ENCODE measurements at places on chromosomes 12 and 14.

DNA sequence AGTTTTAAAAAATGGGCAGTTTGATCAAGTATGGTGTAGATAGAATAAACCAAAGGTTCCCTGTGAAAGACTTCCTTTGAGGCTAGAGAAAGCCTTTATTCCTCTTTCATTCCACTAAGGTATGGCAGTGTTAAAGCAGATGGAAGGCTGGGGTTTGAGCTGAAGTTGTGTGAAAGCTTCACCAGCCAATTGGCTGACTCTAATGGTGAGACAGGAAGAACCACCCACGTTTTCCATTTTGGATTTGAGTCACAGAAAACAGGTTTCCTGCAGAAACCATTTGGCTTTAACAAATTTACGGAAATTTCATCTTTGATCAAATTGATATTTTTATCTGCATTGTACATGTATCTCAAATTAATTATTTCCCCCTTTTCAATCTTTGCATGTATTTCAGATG, 455.0 kb downstream of the PCNX1 start:
- DNase-seq = no peak

GRCh38 chr12:89319606-89320005, 32.7 kb downstream of the DUSP6 start:
- DNase-seq = no peak

GRCh38 chr12:12934556-12934955, 17.4 kb downstream of the GPRC5D start:
- no peak for DNase-seq

DNA sequence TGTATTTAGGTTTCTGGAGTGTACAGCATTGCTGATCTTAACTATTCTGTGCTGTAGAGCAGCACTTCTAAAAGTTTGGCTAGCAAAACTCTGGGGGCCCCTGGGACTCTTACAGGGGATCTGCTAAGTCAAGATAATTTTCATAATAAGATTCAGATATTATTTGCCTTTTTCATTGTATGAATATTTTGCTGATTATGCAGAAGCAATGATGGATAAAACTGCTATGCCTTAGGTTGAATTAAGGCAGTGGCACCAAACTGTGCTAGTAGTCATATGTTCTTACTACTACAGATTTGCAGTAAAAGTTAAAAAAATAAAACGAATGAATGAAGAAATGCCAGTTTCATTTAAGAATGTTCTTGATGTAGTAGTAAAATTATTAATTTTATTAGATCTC, 160.1 kb downstream of the PDZRN4 start:
- no peak for DNase-seq

GRCh38 chr12:83859021-83859420, 1053.6 kb downstream of the SLC6A15 start:
- no peak for DNase-seq

GRCh38 chr14:21912367-21912766, 238.7 kb upstream of the OR4E1 start:
- DNase-seq = no peak

DNA sequence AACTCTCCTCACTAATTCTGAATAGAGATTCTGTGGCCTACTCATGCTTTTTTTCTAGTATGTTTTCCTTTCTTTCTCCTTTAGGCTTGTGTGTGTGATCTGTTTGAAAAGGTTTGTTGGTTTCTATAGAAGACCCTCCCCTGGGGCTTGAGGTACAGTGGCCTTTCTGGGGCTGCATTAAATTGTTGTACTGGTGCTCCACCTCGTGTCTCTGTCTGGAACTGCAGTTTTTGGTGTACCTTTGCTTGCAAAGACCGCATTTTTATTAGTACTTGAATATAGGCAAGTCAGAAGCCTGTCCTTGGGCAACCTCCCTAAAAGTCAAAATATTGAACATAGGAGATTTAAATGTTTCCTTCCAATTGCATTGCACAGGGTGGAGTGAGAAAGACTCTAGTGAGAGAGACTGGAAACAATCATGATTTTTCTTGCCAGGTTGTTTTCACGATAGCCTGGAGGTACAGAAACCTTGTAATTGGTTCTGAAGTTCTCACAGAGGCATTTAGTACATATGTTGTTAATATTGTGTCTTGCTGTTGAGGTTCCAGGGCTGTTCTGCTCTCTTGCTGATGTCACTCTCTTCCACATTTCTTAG, 39.0 kb downstream of the SLCO1B1 start:
- no peak for DNase-seq

DNA sequence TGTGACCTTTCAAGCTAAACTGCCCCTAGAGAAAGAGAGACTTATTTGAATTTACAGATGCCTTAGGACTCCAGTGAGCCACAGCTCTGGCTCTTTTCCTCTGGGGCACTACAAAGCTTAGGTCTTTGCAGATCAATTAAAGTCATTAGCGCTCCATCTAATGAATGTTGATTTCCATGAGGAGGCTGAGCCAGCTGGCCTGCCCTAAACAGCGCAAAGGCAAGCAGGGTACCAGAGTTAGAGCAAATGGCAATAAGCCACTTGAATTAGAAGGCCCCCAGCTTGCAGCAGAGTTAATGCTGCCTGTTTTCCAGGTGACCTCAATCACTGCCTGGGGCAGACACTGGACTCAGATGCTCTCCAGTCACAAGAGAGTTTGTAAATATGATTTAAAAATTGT, 695.3 kb downstream of the DIO2 start:
- no peak for DNase-seq

GRCh38 chr14:71687166-71687831, 244.9 kb upstream of the RGS6 start:
- no peak for DNase-seq

GRCh38 chr12:38759621-38760020, 145.8 kb downstream of the CPNE8 start:
- DNase-seq = no peak

GRCh38 chr14:22319526-22320361, 269.3 kb downstream of the DAD1 start:
- no peak for DNase-seq

- peak; percentile 35 for DNase-seq
Measured at GRCh38 chr14:91059576-91060350, 678 bp downstream of the RPS6KA5 start.
